Activated CD4-positive, alpha-beta T cell treated with anti-CD3 and anti-CD28 coated beads, Interleukin-2, amount 50 U/mL, for 48 hours (primary cell): ENCODE measurements at places on chromosomes 5 and 9.

DNA sequence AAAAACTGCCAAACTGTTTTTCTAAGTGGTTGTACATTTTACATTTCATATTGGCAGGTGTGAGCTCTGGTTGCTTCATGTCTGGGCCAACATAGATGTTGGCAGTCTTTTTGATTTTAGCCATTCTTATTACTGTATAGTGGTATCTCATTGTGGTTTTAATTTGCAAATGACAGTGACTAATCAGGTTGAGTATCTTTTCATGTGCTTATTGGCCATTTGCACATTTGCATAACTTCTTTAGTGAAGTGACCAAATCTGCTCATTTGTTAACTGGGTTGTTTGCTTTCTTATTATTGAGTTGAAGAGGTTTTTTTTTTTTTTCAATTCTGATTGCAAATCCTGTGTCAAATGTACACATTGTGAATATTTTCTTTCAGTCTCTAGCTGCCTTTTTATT, 36.9 kb upstream of the MSX2 start:
- no peak for DNase-seq

GRCh38 chr5:28810751-28811136, 1772.4 kb upstream of the CDH9 start:
- DNase-seq: no peak

DNA sequence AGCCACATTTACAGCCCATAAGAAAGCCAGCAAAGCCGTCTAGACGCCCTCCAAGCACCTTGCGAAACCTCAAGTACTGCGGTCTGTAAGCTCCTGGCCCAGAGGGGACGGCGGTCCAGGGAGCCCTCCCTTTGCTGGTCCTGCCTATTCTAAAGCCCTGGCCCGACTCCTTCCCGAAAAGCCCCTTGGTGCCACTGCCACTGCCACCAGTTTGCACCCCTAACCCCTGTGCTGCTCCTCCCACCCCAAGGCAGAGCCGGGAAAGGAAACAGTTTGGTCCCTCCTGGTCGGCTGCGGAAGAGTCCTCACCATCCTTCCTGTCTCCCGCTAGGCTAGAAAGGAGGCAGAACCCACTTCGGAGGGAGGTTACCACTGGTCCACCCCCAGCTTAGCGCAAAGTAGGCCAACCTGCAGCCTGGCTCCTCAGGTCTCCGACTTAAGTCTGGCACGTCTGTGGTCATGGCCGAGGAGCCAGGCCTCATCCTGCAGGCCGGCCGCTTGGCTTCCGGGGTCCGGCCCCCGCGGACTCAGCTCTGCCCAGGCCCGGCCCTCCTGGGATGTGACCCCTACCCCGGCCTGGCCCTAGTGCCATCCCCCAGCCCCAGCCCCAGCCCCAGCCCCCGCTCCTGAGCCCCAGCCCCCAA, 916 bp downstream of the TOR1A start:
- peak; percentile 24 for DNase-seq

- no peak for DNase-seq
Observed at GRCh38 chr5:118888556-118888955, 99.8 kb downstream of the DTWD2 start.

DNA sequence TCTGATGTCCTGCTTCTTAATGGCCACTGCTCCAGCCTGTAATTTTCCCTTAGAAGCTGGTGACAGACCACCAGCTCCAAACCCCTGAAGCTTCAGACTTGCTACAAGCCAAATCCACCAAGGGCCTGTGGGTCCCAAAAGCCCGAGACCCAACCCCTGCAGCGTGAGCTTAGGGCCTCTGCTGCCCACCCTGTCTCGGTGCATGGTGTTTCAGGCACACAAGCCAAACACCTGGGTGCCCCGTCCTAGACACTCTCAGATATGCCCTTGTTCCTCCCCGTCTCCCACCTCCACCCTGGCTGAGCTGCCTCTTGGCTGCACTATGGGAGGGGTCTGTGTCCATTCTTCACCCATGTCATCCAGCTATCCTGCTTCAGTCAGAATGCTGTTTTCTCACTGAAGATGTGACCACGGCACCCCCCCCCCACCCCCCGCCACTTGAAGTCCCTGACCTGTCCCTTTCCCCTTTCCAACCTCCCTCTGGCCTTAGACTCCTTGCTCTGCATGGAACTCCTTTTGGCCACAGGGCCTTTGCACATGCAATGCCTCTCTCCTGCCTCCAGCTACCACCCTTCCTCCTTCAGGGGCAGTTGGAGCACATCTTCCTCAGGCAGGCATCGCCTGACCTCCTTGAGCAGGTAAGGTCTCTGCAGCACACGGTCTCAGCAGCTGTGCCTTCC, 55.8 kb downstream of the ZNF354C start:
- DNase-seq: no peak

DNA sequence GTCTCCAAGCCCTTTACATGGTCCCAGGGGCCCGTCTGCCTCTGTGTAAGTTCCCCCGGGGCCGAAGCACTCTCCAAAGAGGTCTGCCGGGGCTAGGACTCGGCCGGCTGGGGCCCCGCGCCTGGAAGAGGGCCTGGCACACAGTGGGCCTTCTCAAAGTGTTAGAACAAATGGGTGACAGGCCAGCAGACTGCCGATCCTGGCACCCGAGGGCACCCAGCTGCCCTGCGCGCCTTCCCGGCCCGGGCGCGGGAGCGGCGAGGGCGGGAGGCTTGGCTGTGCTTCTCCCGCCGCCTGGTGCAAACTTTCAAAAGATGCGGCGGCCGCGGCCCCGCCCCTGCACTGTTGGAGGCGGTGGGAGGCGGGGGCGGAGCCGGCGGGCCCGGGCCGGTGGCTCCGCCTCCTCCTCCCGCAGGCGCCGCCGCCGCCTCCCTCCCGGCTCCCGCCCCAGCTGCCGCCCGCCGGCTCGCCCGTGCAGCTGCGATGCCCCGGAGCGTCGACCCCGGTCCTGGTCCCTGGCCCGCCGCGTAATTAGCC, at the start of gene NEURL1B:
NEURL1B (plus strand) TSS at position 442 of the 537 bp plus-strand sequence. CDS start 144 bp downstream, outside the sequence.
- DNase-seq: peak; percentile 61

GRCh38 chr5:132385326-132386105, 16.0 kb downstream of the SLC22A5 start:
- DNase-seq: peak; percentile 56

- DNase-seq: peak; percentile 21
Observed at GRCh38 chr9:131744171-131744719, 4.4 kb upstream of the RAPGEF1 start.

GRCh38 chr9:100492952-100493351, 20.0 kb downstream of the TMEFF1 start:
- DNase-seq: no peak

GRCh38 chr5:169599451-169599850, 15.9 kb downstream of the SPDL1 start:
- DNase-seq: no peak

DNA sequence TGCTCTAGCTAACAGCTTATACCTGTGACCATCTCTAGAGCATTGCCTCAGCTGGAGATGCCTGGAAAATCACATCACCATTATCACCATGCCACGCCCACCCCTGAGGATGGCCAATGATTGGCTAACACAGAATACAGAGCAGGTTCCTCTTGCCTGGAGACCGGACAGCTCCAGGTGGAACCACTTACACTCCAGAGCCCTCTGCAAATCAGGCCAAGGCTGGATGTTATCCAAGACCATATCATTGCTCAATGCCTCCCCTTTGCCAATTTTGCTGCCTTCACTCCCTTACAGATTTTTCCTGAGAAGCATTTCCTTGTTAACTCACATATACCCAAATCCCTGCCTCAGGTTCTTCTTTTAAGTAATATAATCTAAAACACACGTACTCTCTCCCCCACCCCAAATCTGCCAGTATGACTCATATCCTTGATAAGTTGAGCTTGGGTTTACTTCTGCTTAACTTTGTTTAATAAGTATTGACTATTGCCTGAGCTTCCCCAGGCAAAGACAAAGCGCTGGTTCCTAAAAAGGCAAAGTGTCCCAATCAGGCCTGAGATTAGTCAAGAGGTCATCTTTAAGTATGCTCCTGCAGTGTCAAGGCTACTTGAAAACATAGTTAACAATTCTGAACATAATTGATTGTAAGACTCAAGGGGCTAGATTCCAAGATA, 309.6 kb downstream of the EPB41L4A start:
- no peak for DNase-seq

- no peak for DNase-seq
Observed at GRCh38 chr5:150642567-150642927, 2.1 kb downstream of the SYNPO start.

- no peak for DNase-seq
Observed at GRCh38 chr5:137636830-137637714, 98.8 kb downstream of the KLHL3 start.

DNA sequence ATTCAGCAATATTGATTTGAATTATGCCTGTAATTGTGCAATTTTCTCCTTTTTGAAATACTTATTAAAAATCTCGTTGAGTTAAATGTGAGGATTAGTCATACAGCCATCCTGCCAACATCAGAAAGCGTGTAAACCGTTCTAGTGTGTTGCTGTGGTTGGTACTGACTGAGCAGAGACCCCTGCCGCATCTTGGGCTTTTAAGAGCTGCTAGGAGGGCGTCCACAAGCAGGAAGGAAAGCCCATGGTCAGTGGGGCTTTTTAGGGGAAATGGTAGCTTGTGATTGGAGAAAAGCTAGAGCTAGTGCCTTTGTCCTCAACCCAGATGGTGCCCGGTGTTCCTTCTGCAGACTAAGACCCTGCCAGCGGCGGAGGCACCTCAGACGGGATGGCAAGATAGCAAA, 1.3 kb downstream of the SDHA start:
- peak; percentile 18 for DNase-seq

DNA sequence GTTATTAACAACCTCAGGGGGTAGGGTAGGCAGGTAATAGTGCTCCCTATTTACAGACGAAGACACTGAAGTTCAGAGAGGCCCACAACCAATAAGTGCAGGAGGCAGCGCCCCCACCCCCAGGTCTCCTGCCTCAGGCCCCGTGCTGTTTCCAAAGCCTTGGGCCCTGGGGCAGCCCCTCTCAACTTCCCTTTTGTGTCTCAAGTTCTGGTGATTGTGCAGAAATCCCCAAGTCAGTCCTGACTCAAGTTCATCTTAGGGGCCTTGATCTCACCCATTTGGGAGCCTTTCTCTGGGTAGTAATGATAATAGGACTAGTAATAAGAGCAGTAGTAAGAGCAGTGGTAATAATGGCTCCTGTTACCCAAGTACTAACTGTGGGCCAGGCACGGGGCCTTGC, 35.5 kb upstream of the ASS1 start:
- no peak for DNase-seq

DNA sequence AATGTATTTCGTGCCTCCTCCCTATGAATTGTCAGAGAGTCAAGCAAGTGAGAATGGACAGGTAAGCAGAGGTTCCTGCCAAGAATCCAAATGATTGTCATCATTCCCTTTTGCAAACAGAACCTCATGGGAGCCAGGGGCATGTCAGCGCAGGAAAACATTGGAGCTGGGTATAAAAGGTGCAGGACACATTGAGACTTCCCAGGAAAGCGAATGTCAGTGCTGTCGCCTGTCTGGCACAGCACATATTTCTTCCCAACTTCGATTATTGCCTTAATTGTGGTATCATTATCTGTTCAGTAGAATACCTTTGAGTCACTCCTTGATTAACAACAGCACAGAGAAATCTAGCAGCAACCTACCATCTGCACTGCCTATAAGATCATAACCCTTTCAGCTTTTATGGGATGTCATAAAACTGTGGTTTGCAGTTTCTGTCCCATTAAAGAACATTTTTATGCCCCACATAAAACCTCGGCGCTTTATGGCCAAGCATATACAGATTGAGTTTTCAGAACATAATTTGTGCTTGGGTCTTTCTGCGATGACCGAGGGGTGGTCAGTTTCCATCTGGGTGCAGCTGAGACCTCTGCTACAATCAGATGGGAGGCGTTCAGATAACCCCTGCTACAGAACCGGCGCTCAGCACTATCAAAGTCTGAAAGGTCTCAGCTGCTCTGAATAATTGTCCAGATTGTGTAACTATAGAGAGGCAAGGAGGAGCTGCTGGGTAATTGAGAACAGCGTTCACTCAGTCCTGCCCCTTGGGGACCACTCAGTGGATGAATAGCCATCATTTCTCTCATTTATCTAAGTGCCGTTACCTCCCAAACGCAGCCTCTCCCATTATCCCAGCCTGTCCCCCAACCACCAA, 30.9 kb upstream of the WWC1 start:
- no peak for DNase-seq
